COR-L47 (cell line): ENCODE measurements at places on chromosomes 12 and 14.

DNA sequence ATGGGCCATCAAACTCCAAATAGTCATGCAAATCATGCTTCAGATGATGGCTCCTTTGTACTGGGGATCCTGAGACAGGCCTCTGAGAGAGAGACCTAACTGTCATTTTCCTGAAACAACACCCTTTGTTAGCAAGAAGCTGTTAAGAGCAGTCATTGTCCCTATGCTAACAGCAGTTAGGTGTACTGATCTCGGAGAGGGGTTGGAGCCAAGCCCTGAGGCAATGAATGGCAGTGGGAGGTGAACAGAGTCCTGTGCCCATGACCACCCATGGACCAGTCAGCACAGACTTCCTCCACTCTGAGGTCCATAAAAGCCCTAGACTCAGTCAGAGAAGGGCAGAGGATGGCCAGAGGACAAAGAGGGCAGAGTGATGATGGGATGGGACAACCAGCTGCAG is 747.6 kb upstream of the LRFN5 start:
- no peak for DNase-seq

- DNase-seq = no peak
These were observed 33.4 kb upstream of the SYNDIG1L start for GRCh38 chr14:74459289-74459946.

DNA sequence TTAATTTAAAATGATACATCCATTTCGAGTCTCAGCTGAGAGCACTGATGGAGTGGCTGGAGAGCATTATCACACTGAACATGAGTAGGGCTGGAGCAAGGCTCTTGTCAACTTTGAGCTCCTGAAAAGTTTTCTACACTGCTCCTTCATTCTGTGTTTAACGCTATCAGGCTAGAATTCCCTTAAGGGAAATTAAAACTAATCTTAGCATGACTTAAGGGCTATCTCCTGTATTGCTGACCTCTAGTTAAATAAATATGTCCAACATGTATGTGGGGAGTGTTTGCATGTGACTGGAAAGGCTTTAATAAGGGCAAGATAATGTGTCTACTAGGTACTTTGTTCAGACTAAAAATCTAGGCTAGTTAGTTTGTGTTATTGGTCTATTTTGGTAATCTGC is 116.7 kb upstream of the CAND1 start:
- DNase-seq = no peak

- DNase-seq = peak; percentile 64
These were observed 20.2 kb downstream of the KRT8 start for GRCh38 chr12:52884526-52885293.

- peak; percentile 54 for DNase-seq
These were observed 493.8 kb downstream of the NPAS3 start for GRCh38 chr14:33432407-33433023.

GRCh38 chr14:54642801-54643695 is 76.1 kb downstream of the SAMD4A start:
- no peak for DNase-seq

DNA sequence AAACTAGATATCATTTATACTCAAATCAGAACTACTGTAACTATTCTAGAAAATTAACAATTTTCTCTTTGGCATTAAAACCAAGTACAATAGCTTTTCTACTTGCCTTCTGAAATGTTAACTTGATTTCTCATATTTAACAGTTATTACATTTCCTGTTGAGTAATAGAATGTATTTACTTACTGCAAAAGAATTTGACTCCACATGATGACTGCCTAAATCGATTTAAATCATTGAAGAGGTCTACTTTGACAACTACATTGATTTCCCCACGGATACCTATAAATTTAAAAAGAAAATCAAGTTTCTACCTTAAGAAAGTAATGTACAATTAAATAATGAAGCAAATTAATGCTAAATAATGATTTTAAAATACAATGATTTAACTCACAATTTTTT is 18.9 kb downstream of the C2CD5 start:
- DNase-seq = no peak

- no peak for DNase-seq
These were observed 83.8 kb downstream of the PPM1A start for GRCh38 chr14:60332869-60333268.
